NK-92 treated with Interleukin-12 subunit alpha and Interleukin-12 subunit beta, amount 100 ng/mL, for 24 hours (cell line): ENCODE measurements at places on chromosomes 3 and 15.
A peak's percentile ranks its signal among the peaks of the same experiment; 100 is the strongest.

- no peak for DNase-seq
Observed at GRCh38 chr3:188779281-188779980, 392.3 kb upstream of the TPRG1 start.

DNA sequence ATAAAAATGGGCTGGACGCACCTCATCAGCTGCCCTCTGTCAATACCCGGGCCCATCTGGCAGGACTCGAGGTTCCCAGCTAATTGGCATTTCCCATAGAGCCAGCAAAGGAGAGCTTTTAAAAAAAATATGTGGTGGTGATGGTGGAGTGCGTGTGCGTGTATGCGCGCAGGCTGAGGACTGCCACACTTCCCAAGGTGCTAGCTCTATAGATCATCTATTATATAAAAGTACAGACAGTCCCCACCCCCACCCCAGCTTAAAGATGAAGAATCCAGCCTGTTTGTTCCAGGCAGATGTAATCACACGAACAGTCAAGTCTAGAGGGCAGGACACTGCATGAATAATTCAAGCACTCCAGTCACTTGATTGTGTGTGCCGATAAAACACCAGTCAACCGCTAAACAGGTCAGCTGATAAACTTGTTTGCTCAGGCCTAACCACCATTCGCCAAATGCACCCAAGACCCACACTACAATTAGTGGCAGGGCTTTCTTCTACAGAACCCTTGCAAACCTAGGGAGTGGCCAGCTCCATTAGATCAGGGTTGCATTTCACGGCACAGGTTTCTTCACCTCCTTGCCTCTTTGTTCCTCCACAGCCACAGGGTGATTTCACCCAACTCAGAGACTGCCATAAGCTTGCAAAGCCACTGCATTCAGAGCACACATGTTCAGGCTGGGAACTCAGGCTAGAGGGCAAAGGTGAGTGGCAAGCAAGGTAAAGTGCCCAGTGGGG lies 5.8 kb downstream of the TLE3 start:
- no peak for DNase-seq

DNA sequence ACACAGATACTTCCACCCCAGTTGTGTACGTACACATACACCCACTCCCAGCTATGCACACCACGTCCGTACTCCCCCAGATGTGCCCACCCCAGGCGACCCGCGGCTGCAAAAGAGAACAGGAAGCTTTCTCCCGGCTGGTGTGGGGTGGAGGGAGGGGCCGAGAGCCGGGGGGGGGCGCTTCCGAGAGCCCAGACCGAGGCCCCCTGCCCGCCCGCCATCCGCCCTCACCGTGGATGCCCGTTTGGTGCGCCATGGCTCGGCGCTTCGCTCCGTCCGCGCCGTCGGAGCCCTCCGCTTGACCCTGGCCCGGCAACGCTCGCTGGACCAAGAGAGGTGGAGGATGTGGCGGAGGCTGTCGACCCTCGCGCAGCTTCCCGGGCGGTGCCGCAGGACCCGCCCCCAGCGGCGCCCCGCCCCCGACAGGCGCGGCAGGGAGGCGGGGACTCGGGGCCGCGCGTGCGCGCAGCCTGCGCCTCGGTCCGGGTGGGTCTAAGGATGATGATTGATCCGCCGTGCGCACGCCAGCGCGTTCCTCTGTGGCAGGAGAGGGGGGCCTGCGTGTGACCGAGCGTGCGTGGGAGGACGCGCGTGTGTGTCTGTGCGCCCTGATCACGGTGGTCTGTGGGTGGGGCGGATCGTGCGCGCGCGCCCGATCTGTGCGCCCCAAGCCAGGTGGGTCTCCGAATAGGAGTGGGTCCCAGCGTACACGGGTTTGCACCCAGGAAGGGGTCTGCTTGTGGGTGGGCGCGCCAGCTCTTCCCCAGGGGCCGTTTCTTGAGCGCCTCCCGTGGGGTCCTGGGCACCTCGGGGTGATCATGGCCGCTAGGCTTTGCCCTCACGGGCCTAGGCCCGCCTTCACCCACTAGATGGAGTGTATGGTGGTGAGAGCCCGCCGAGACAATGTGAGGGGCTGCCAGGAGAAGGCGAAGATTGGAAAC lies at the start of gene TWF2:
TWF2 (minus strand) TSS at position 398 of the 941 bp plus-strand sequence; CDS start at position 256, 142 bp downstream.
- peak; percentile 74 for DNase-seq

DNA sequence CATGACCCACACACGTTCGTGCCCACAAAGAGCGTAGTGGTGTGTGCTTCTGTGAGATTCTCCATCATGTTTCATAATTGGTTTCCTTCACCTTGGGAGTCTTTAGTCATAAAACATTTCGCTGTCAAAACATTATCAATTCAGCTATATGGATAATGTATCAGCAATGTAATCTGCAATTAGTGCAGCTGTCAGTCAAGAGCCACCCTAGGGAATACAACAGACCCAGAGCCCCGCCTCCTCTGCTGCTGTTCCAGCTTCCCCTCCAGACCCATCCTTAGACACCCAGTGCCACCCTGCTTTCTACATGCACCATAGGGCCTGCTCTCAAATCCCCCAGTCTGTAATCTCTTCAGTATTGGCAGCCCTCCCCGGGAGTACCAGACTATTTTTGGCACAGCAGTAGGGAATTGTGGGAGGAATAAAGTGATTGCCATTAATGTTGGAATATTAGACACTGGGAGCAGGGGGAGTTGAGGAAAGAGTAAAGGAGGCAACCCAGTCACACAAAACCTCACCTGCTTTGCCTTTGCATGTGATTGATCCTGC lies 31.5 kb upstream of the C3orf80 start:
- DNase-seq = no peak

DNA sequence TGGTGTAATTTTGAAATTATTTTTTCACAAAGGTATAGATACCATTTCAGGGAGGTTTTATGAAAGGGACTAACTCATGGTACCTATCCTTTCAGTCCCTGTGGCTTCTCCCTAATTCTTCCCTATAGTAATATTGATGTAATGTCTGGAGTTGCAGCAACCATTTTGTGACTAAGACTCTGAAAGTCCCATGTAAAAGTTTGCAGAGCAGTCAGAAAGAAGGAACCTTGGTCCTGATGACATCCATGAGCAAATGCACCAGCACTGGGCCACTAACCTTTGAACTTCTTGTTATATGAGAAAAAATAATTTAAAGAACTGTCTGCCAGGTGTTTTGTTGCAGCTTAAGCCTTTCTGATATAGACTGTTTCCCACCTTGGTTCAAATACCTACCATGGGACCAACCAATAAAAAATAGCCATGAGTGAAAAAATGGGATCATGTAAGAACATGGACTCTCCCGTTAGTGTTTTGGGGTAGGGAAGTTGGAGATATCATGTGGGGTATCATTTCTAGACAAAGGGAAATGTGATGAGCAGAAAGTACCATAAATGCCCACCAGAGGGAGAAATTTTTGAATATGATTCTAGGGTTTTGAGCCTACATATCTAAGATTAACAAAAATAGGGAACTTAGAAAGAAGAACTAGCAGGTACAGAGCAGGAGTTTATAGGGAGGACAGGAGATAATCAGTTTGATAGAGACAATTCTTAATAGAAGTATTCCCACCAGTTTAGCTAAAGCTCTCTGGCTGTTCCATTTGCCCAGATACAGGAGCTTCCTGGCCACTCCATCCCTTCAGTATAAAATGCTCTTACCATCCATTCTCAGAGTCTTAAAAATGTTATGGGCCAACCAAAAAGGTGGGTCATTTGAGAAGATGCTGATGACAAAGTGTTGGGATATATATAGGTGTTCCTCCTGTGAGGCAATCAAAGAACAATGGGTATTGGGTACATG lies 3.4 kb upstream of the CPOX start:
- no peak for DNase-seq

- DNase-seq = no peak
Observed at GRCh38 chr15:92892201-92892555, 7.9 kb upstream of the CHD2 start.

GRCh38 chr15:77350792-77351191 lies 69.1 kb downstream of the PEAK1 start:
- DNase-seq = no peak

GRCh38 chr3:125512135-125512920 lies 7.7 kb downstream of the SNX4 start:
- no peak for DNase-seq

DNA sequence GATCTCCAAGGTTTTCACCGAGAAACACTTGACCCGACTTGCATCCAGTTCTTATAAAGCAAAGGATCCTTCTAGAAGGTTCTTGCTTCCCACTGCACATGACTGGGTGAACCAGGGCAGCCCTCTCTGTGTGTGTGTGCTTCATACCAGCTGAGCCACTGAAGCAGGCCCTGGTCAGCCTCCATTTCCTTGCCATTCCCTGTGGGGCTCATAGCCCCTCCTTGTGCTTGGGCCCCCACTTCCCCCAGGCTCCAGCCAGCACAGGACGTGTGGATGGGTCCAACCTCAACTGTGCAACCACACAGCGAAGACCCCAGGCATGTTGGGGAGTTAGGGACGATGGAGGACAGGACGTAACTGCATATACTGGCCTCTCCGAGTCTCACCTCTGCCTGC lies 15.5 kb downstream of the KLF15 start:
- no peak for DNase-seq

DNA sequence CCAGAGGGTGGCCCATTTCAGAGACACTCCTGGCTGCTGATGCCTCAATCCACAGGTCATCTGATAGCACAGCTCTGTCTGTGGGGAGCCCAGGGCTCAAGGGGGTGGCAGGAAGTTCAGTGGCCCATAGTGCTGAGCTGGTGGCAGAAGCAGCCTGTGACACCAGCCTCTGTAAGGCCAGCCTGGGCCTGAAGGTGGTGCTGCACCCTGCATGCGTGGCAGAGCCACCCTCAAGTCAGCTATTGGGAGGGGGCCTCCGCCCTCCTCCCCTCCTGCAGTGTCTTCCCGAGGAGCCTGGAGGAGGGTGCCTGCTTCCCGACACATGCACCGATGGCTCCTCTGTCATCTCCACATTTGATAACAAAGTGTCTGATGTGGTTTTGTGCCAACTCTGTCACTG lies 3.0 kb downstream of the PLA1A start:
- DNase-seq = no peak

- DNase-seq = no peak
Observed at GRCh38 chr15:53987480-53987879, 9.2 kb downstream of the UNC13C start.

DNA sequence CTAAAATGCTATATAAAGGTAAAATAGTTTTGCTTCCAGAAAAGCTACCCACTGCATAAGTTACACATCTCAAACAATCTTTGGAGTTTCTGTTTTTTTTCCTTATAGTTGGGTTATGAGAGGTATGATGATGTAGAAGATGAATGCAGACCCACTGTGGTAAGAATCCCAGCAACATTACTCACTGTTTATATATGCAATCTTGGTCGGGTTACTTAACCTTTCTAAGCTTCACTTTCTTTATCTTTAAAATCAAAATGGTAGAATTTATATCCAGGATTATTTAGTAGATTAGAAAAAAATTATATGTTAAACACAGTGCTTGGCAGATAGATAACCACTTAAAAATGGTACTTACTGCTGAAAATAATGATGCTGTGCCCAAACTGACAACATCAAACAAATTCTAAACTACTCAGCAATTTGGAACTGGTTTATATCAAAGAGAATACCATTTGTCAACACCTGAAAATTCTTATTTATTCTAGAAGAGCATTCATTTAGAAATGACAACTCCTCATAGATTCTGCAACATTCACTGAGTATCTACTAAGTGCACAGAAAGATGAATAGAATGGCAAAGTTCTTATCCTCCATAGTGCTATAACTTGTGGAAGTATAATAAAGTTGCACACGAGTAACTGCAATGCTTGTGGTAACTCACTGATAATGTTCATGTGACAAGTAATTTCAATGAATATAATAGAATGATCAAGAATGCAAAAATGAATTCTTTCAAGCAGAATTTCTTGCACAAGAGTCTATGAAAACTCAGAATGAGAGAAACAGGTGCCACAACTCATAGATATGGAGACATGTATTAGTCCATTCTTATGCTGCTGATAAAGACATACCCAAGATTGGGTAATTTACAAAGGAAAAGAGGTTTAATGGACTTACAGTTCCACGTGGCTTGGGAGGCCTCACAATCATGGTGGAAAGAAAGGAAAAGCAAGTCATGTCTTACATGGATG lies 129.0 kb upstream of the SLC7A14 start:
- DNase-seq = no peak

- no peak for DNase-seq
Observed at GRCh38 chr15:51706926-51707608, 25.8 kb downstream of the SCG3 start.

GRCh38 chr15:65630760-65631159 lies 9.0 kb downstream of the SLC24A1 start:
- DNase-seq = peak; percentile 20

DNA sequence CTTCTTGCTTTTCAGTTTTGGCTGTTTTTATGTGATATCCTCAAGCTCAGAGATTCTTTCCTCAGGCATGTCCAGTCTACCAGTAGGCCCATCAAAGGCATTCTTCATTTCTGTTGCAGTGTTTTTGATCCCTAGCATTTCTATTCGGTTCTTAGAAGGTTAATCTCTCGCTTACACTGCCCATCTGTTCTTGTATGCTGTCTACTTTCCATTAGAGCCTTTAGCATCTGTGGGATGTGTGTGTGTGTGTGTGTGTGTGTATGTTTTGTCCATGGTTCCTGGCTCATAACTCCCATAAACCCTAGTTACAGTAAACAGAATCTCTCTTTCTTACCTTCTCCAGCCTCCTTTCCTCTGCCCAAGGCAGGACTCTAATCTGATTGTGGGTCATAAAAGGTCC lies 5.1 kb upstream of the SLC22A13 start:
- no peak for DNase-seq

DNA sequence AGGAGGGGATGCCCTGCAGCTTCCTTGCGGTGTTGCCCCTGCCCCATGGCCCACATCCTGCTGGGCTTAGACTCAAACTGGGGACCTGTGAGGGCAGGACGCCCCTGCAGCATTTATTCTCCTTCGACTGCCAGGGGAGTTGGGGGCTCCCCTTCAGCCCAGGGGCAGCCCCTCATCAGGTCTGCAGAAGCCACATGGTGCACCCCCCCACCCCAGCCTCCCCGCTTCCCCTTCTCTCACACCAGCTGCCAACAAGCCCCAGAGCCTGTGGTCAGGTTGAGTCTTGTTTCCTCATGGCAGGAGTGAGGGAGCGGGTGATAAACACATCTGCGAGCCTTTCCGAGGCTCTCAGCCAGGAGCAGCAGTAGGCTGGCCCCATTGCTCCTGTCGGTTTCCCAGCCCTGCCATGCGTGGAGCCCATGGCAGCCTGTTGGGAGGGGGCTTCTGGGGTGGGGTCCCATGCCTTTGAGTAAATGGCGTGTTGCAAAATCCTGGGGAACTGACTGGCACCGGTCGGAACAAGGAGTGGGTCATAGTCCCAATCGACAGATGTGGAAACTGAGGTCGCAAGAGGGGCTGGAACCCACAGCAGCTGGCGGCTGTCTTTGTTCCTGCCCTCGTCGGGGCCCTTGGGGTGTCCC lies 27.8 kb downstream of the WNT7A start:
- no peak for DNase-seq

- no peak for DNase-seq
Observed at GRCh38 chr3:12141350-12141749, 17.4 kb downstream of the TIMP4 start.

DNA sequence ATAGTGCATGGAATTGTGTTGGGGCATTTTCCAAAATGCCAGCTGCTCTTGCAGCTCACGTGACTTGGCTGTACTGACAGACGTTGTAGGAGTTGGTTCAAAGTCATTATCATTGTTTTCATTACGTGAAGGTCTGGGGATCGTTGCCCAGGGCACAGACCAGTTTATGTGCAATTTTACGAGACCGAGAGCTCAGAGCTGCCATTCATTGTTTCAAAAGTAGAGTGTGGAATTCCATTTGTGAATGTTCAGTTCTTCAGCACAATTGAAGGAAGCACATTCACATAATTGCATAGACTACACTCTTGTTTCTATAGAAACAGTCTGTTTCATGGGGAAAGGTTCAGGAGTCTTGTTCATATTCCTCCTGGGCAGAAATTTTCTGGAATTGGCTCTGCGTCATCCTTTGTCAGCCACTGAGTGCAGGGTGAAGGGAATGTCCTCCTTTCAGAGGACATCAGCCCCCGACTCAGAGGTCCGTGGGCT lies 54.5 kb downstream of the GABRG3 start:
- no peak for DNase-seq
